ENCODE measurements at places on chromosomes 5 and 9.
A peak's percentile ranks its signal among the peaks of the same experiment; 100 is the strongest.

- no peak for DNase-seq
Measured at GRCh38 chr5:116421080-116421629, 153.5 kb downstream of the SEMA6A start.

DNA sequence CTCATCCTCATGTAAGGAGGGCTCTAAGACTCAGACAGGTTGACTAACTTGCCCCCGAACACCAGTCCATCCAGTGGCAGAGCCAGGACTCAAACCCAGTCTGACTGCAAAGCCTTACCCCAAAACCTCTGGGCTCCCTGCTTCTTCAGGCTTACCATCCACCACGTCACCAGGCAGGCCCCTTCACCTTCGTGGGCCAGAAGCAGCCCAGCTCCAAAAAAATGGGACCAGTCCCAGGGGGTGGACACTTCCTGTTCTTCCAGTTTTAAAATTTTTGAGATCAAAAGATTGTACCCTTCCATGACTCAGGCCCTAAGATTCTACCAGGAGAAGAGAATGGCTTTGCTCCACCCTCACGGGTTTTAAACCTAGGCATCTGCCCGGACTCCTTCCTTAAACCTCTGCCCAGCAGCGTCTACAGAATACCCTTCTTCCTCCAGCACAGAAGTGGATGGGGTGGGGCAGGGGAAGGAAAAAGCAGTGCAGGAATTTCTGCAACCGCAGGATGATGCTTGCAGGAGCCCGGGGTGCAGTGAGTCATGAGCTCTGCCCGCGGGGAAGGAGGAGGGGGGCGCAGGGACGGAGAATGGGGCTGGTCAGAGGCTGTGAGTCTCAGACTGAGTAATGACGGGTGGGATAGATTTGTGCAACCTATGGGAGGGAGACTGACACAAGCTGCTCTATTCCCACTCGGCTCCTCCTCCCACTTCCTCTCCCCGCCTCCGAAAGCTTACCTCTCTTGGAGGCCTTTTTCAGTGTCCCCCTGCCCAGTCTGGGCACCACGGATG lies 50.4 kb upstream of the STXBP1 start:
- peak; percentile 92 for DNase-seq

DNA sequence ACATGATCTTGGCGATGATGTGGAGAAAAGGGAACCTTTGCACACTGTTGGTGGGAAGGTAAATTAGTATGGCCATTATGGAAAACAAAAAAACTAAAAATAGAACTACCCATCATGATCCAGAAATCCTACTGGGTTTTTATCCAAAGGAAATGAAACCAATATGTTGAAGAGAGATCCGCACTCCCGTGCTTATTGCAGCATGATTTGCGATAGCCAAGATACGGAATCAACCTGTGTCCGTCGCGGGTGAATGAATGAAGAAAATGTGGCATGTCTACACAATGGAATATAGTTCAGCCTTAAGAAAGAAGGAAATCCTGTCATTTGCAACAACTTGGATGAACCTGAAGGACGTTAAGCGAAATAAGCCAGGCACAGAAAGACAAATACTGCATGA lies 84.5 kb downstream of the TTLL11 start:
- no peak for DNase-seq

DNA sequence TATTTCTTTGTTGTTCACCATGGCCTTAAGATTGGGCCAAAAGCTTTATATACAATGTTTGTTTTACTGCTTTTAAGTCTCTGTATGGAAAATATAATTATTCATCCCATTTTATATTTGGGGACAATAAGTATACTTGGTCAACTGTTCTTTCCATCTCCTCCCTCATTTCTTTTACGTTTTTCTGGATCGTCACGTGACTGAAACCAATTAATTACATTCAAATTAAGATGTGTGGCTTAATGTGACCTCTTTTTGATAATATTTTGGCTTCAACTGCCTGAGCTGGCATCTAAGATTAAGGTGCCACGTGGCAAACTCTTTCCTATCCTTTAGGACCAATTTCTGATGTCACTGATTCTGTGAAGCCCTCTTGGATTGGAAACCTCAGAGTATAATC lies 250.1 kb upstream of the SGCD start:
- DNase-seq, result no peak

DNA sequence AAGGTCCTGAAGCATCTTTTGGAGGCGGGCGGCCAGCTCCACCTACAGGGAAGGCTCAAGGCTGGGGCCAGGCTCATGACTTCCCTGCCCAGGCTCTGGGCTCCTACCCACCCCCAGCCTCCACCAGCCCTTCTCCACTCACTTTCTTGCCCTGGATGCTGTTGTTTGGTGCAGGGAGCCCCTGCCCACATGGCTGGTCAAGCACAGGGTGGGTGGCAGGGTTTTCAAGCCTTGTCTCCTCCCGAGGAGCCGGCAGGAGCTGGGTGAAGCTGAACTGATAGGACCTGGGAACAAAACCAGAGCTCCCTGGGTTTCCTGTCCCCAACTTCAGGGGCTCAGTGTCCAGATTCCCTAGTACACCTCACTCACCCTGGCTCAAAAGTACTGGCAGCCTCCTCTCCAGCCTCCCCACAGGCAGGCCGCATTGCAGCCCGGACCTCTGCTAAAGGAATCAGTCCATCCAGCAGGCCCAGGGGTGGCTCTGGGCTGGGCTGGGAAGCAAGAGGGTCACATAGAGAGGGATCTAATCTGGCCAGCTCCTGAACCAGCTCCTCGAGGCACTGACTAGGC lies 6.9 kb downstream of the SHROOM1 start:
- no peak for DNase-seq

DNA sequence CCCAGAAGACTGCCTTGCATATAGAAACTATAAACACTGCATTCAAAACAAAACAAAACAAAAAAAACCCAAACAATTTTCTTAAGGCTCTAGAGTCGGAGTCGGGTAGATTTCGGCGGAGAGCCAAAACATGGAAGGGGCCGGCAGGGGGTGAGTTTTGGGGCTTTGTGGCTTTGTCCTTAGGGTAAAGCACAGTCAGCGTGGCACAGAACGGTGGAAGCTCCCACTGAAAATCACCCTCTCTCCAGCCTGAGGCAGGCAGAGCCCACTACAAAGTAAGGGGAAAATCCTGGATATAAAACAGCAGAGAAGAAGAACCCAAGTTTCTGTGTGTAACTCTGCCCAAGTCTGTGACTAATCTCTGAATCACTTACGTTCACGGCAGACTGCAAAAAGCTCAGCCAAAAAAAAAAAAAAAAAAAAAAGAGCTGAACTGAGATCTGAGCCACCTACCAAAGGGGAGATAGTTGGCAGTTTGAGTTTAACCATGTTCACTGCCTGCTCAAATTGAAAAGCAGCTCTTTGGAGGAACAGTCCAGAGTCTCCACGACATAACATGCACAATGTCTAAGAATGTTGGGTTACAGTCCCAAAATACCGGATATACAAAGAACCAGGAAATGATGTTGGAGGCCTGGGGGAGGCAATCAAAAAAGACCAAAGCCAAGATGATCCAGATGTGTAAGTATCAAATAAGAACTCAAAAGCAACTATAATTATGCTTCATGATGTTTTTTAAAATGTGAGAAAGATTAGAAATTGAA lies 26.6 kb upstream of the OR2K2 start:
- DNase-seq, result no peak

- DNase-seq, result no peak
Measured at GRCh38 chr9:117826837-117827236, 122.6 kb downstream of the TLR4 start.

GRCh38 chr9:133534346-133535291 lies at the start of gene ADAMTSL2:
ADAMTSL2 (plus strand) TSS chr9:133534704; CDS start chr9:133536713, 2,009 bp downstream.
- DNase-seq, result peak; percentile 21

GRCh38 chr5:55509796-55510522 lies 24.8 kb downstream of the PLPP1 start:
- no peak for DNase-seq

GRCh38 chr5:33888587-33888986 lies 3.2 kb downstream of the ADAMTS12 start:
- no peak for DNase-seq

- no peak for DNase-seq
Measured at GRCh38 chr5:118981783-118982182, 6.6 kb downstream of the DTWD2 start.

- DNase-seq, result no peak
Measured at GRCh38 chr5:172029876-172030275, 23.4 kb upstream of the FBXW11 start.

DNA sequence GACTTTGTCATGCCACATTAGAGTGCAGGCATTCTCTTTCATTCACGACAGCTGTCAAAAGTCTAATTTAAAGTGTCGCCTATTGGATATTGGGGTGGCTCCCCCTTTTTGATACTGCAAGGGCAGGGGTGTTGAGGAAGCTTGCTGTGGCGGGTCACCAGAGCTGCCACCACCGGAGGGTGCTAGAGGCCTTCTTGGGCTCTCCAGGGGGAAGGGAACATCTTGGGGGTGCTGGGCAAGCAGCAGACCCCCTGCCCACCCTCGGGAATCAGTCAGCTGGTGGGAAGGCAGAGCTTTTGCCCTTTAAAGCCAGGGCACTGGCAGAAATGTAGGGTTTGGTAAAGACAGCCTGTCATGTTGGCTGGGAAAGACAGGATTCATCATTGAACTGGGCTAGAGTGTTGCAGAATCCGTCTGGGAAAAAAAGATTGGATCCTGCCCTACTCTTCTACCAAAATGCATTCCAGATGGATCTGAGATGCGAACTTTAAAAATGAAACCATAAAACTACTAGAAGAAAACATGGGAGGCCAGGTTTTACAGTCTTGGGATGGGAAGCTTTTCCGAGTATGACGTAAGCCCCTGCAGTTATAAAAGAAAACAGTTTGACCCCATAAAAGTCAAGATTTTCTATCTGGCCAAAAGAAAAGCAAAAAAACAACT lies 22.3 kb downstream of the COL5A1 start:
- no peak for DNase-seq

DNA sequence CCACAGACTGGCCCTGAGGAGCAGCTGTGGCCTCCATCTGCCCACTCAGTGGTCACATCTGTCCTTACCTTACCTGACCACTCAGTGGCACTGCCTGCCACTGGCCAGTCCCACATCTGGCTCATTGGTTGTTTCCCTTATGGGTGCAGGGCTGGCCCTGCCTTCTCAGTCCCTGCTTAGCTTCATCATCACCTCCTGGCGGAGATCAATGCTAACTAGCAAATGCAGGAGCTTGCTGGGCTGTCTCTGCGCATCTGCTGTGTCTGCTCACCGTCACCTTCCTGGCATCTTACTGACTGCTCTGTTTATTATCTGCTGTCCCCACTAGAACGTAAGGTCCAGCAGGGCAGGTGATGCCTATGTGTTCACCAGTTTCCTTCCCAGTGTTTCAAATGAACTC lies 356.9 kb downstream of the SEMA5A start:
- DNase-seq, result no peak

- DNase-seq, result peak; percentile 79
Measured at GRCh38 chr5:79513704-79514390, at the start of gene HOMER1. HOMER1 (minus strand) TSS chr5:79514134; CDS start chr5:79512774, 1,360 bp downstream.

GRCh38 chr5:149605998-149606724 lies 24.9 kb downstream of the ARHGEF37 start:
- no peak for DNase-seq

DNA sequence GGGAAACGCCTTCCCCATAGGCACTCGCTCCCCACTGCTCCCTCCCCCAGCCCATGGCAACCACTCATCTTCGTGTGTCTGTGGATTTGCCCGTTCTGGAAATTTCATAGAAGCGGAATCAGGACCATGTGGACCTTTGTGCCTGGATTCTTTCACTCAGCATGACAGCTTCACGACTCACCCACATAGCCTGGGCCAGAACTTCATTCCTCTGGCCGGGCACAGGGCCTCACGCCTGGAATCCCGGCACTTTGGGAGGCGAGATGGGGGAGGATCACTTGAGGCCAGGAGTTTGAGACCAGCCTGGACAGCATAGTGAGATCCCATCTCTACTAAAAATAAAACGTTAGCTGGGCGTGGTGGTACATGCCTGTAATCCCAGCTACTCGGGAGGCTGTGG lies 12.1 kb upstream of the DIPK1B start:
- DNase-seq, result no peak

DNA sequence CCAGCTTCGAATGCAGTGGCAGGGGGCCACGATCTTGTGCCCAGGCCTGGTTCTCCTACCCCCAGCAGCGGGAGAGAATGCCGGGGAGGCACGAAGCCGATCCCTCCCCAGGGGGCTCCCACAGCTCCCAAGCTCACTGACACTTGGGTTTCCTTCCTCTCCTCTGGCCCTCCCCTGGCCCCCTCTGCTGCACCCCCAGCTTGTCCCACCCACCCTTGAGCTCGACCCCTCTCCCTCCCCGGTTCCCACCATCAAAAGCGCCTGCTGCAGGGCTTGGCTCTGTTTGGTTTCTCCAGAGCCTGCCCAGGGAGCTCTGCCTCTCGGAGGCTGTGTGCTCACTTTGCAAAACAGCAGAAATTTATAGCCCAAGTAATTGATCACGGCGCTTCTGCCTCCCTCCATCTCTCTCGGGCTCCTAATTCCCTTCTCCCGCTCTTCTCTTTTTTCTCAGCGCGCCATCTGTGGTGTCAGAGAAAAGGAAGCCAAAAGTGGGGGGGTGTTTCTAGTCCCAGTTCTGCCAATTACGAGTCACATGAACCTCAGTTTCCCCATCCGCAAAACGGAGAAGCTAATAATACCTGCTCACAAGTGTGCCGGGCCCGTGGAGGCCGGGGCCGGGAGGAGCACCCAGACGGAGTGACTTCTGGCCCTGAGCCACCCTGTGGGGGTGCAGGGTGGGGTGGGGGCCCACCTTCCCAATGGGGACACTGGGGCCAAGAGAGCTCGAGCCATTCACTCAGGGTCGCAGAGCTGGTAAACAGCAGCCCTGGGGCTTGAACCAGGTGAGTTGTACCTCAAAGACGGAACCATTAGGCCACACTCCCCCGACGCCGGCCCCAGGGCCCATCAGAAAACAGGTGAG lies 141.2 kb upstream of the IER5L start:
- DNase-seq, result no peak

GRCh38 chr5:125657936-125658335 lies 765.3 kb upstream of the GRAMD2B start:
- DNase-seq, result no peak

- DNase-seq, result no peak
Measured at GRCh38 chr5:180082633-180083420, 11.3 kb upstream of the RNF130 start.

DNA sequence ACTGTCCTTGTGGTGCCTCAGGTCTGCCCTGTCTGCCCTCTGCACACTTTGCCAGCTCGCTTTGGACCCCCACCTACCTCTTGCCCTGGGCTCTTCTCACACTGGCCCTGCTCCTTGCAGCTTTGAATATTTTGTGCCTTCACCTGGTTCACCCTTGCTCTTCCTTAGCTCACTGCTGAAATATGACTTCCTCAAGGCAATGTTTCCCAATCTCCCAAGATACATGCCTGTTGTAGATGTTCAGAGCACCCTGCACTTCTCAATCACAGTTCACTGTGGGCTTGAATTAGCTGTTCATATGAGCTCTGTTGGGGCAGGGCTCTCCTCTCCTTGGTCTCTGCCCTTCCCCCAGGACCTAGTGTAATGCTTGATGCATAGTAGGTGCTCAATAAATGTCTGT lies 8.0 kb downstream of the AFAP1L1 start:
- no peak for DNase-seq

DNA sequence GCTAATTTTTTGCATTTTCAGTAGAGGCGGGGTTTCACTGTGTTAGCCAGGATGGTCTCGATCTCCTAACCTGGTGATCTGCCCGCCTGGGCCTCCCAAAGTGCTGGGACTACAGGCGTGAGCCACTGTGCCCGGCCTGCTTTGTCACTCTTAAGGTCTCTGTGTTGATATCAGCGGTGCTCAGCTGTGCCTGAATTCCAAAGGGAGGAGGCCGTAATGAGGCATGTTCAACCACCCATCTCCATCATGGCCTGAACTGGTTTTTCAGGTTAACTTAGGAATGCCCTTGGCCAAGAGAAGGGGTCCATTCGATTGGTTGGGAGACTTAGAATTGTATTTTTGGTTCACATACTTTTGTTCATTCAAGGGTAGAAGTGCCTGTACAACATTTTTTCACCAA lies 22.0 kb downstream of the HSD17B3 start:
- no peak for DNase-seq

Data from KBM-7 (cell line).